Activated CD4-positive, alpha-beta T cell treated with anti-CD3 and anti-CD28 coated beads for 4 hours (primary cell): ENCODE measurements at places on chromosomes 6 and 20.

- DNase-seq, result no peak
Observed at GRCh38 chr6:76584121-76584520, 511.7 kb upstream of the IMPG1 start.

- peak; percentile 36 for DNase-seq
Observed at GRCh38 chr20:62891111-62891510, 29.5 kb upstream of the TCFL5 start.

DNA sequence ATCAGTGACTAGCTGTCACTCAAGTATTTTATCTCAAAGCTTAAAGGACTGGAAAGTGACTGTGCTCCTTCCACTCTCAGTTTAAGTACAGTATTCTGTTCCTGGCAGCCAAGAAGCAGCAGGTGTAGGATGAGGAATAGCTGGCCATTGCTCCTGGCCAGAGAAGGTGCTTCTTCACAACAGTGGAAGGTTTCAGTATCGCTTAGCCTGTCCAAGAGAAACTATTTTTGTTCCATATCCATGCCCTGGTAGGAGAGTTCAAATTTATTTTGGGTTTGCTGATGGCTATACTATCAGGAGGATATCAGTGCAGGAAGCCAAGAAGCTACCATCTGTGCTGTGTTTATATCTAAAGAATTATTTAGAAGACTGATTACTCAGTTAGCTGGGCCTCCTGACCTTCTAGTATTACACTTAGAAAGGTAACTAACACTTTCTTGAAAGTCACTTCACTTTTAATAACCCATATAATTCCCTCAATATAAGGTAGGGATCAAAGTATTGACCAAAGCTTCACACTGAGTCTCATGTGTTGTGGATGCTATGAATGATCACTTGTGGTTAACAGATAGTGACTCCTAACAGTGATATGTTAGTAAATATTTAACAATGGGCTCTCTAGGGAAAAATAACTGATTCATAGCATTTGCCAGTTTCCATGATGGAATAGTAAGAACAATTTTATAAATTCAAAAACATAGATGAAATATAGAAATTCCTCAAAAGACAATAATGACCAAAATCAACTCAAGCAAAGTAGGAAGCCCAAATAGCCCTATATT is 99.9 kb downstream of the AIG1 start:
- no peak for DNase-seq

DNA sequence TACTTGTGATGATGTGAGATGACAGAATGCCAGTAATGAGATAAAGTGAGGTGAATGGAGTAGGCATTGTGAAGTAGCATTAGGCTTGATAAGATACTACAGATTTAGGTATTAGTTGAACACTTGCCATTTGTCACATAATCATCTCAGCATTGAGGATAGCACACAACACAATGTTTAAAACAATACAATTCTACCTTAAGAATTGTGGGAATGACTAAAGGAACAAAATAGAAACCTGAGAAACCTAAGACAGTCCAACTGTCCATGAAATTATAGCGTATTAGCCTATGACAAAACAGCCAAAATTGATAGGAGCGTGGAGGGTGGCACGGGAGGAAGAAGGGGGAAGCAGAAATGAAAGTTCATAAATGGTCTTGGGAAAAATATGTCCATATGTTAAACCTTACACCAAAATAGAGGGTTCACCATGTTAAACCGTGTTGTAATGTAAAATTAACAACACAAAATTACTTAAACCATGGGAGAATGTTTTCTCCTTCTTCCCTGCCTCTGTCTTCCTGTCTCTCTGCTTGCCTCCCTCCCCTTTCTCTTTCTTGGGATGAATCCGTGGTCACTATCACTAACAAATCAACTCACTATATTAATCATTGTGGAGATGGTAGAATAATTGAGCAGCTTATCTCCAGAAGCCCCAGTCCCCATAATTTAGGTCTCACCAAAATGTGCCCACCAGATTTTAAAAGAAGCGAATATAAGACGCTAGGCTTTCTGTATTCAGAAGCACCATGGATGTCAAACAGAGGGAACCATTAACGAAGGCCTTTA is 33.0 kb upstream of the HFE start:
- DNase-seq, result no peak

- DNase-seq, result no peak
Observed at GRCh38 chr20:5364136-5364821, 47.5 kb upstream of the PROKR2 start.

DNA sequence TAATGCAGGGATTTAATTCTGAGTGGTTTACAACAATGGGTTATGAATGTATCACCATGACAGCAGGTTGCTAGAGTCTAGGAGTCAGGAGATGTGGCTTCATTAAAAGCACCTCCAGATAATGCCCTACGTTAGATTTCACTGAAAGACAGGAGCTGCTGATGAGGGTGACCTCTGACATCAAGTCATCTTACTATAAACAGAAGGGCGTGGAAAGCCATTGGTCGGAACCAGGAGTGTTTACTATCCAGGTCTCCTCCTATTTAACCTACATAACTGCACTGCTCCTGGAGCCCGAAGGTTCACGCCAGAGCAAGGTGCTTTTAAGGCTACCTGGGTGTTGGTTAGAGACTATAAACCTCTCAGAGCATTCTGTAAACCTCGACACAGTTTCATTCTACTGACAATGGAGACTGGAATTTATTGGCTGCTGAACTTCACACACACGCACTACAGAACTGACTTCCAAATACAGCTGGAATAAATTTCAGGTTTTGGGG is 128.7 kb downstream of the EYA4 start:
- no peak for DNase-seq

- no peak for DNase-seq
Observed at GRCh38 chr20:12276011-12276673, 358.4 kb downstream of the BTBD3 start.

DNA sequence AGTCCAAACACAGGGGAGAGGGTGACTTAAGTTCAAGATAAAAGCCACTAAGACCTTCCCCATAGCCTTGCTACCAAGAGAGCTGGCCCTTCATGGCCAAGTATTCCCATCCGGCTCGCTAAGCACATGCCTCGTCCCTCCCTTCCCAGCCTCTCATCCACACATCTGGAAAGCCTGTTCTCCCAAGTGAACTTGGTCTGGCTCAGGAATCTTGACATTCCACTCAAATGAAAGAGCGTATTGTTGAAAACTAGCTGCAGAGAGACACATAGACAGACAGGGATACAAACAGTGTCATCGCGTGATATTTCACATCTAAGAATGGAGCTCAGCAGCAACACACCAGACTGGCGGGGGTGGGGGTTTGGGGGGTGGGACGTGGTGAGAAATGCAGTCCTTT is 182.8 kb upstream of the FOXQ1 start:
- no peak for DNase-seq

GRCh38 chr20:13625304-13625979 is 13.3 kb downstream of the TASP1 start:
- no peak for DNase-seq
